Endothelial cell of umbilical vein (primary cell): ENCODE measurements at places on chromosomes 1 and 21. TPM values are rescaled to one million over a fixed set of nuclear protein-coding genes. Genes with fewer than 3 reads are reported as not detected.

The LCE3D gene
- not detected in 2 replicates for total RNA-seq

The FCN3 gene
- total RNA-seq, result not detected in 2 replicates

The AURKAIP1 gene
- total RNA-seq, result 149 and 151 TPM in 2 replicates

The IL19 gene
- total RNA-seq, result not detected in 2 replicates

The ADGRL2 gene
- 40.0 and 46.1 TPM in 2 replicates for total RNA-seq

DNA sequence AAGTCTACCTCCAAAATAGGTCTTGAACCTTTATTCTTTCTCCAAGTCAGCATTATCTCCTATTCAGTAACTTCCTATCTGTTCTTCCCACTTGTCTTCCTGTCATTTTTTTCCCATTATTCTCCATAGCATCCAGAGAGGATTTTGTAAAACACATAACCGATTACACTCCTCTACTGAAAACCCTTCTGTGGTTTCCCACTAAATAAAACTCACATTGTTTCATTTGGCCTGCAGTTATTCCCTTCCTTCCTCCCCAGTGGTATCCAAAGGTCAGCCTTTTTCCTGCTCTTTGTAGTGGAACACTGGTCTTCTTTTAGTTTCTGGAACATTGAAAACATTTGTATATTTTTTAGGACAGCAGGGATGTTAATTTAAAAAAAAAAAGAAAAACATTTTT is 266.0 kb downstream of the GPR52 start:
- no peak overlapping the region for H3K4me3 ChIP-seq
- H3K4me1 ChIP-seq, result no peaks in the 10 kb centered on the region
- no peak overlapping the region for H3K27ac ChIP-seq
- no peaks in the 10 kb centered on the region for H3K27me3 ChIP-seq
- no peaks in the 10 kb centered on the region for H3K36me3 ChIP-seq

DNA sequence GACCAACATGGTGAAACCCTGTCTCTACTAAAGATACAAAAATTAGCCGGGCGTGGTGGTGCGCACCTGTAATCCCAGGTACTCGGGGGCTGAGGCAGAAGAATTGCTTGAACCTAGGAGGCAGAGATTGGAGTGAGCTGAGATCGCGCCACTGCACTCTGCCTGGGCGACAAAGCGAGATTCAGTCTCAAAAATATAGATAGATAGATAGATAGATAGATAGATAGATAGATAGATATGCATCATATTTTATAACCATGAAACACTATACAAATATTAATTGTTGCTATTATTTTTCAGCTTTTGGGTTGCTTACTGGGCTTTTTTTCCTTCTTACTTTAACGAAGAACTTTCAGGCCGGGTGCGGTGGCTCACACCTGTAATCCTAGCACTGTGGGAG is 4.8 kb upstream of the FAF1 start:
- H3K27me3 ChIP-seq, result no peaks in the 10 kb centered on the region
- DNase-seq, result no peak
- H3K4me1 ChIP-seq, result peaks cover 9% of the 10 kb centered on the region
- H3K36me3 ChIP-seq, result no peaks in the 10 kb centered on the region
- H3K4me3 ChIP-seq, result no peak overlapping the region

GRCh38 chr1:35044431-35044830 is 12.7 kb upstream of the ZMYM6 start:
- no peaks in the 10 kb centered on the region for H3K36me3 ChIP-seq
- H3K27ac ChIP-seq, result no peak overlapping the region
- no peak for DNase-seq
- no peaks in the 10 kb centered on the region for H3K27me3 ChIP-seq
- peaks cover 10% of the 10 kb centered on the region for H3K4me1 ChIP-seq
- H3K4me3 ChIP-seq, result no peak overlapping the region

DNA sequence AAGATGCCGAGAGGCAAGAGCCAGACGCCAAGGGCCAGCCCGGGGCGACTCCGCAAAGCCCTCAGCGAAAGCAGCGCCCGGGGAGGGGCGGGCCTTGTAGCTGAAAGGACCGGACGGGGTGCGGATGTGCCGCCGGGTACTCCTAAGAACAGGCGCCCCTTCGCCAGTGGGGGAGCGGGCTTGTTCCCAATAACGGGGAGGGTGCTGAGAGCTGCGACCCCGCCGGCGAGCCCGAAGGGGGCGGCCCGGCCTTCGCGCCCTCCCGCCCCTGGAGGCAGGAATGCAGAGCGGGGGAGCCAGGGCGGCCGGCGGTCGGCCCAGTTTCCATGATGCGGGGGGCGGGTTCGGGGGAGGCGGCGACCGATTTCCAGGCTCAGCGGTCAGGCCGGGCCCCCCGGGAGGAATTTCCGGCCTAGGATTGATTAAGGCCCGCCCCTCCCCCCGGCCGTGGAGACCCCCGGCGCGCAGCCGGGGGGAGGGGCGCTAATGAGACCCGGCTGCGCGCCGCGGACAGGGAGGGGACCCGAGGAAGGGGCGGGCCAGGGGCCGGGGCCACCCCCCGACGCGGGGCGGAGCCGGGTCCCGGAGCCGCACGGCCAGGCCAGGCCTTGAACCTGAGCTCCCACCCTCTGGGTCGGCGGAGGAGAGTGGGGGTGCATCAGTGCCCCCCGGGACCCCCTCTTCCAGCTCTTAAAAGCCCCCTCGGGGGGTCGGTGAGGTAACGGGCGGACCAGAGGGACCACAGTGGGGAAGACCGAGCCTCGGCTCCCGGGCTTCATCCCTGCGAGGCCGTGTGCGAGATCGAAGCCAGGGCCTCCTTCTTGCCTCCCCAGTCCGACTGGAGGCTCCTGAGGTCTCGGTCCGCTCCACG is 898 bp upstream of the TMEM200B start:
- peak overlapping the region; percentile 52 for H3K4me3 ChIP-seq
- DNase-seq, result peak; percentile 72
- H3K4me1 ChIP-seq, result peaks cover 23% of the 10 kb centered on the region
- H3K36me3 ChIP-seq, result no peaks in the 10 kb centered on the region
- no peaks in the 10 kb centered on the region for H3K27me3 ChIP-seq

DNA sequence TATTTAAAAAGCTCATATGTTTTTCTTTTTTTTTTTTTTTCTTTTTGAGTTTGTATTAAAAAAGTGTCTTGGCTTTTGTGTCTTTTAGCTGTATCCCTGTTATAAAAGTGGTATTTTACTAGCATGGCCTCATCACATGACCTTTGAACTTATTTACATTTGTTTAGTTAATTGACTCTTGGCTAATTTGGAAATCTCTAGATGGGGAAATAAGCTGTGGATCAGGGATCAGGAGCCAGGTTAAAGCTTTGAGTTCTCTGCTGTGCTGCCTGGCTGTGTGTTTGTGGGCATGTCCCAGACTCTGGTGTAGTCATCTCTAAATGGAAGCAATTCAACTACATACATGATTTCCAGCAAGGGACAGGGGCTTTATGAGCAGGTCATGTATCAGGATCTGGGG is 56.5 kb downstream of the HHAT start:
- no peaks in the 10 kb centered on the region for H3K4me1 ChIP-seq
- no peaks in the 10 kb centered on the region for H3K36me3 ChIP-seq
- H3K27me3 ChIP-seq, result no peaks in the 10 kb centered on the region
- DNase-seq, result no peak
- no peak overlapping the region for H3K27ac ChIP-seq

GRCh38 chr1:218377143-218377660 is 32.1 kb downstream of the TGFB2 start:
- peaks cover 47% of the 10 kb centered on the region for H3K4me1 ChIP-seq
- no peaks in the 10 kb centered on the region for H3K36me3 ChIP-seq
- DNase-seq, result peak; percentile 88

DNA sequence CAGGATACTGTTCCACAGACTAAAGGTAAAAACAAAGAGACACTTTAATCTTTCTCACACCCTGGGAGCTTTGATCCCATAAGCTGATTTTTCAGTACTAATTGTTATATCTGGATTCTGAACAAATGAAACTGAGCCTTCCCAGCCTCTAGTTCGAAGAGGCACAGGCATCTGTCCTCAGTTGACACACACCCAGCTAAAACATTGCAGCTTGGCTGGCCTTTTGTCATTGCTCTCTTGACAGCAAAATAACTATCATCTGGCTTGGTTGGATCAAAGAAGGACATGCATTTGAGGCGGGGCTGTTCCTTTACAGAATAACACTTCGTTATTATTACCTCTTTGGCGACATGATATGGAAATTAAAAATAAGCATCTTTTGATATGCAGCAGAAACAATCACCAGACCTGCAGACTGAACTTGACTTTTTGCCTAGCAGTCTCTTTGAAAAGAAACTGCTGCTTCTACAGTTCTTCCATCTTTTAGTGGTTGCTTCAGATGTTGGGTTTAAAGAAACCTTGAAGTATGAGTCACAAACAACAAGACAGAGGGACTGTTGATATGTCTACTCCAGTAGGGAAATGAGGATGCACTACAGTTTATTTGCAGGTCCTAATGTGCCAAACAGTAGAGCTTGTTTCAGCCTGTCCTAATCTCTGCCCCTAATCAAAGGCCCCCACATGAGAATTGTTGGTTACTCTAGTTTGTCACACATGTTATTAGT is 166.5 kb downstream of the TPR start:
- no peak overlapping the region for H3K4me3 ChIP-seq
- H3K27me3 ChIP-seq, result no peaks in the 10 kb centered on the region
- H3K27ac ChIP-seq, result no peak overlapping the region
- H3K4me1 ChIP-seq, result peaks cover 4% of the 10 kb centered on the region

- H3K36me3 ChIP-seq, result no peaks in the 10 kb centered on the region
- no peaks in the 10 kb centered on the region for H3K4me1 ChIP-seq
- no peak overlapping the region for H3K4me3 ChIP-seq
- H3K27ac ChIP-seq, result no peak overlapping the region
- DNase-seq, result no peak
Measured at GRCh38 chr1:34529935-34530859, 224.7 kb upstream of the GJB5 start.
